ENCODE measurements at places on chromosomes 13 and 19.

DNA sequence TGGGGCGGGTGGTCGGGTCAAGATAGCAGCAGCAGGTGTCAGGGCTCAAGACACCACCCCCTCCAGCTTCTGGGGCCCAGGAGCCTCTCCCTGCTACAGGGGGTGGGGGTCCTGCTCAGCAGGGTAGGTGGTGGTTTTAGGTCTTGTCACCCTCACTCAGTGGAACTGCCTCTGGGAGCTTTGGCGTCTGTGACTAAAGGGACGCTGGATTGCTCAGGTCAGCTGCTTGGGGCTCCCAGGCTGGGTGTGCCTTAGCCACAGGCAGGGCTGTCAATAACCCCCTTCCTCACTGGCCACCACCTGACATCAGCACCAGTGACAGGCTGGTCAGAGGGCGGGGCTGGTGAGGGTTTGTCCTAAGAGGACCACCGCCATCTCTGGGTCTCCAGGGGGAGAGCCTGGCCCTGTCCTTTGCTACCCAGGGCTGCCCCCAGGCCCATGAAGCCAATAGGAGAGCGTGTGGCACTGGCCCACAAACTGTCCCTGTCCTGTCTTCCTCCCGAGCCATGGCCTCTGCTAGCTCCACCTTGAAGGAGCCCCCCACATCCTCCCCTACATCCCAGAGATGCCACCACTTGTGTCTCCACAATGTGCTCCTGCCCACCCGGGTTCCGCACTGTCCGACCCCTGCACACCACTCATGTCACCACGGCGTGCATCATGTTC, 36.4 kb downstream of the MAU2 start:
- DNase-seq: no peak

GRCh38 chr19:30023330-30023729, 81.3 kb downstream of the URI1 start:
- no peak for DNase-seq

DNA sequence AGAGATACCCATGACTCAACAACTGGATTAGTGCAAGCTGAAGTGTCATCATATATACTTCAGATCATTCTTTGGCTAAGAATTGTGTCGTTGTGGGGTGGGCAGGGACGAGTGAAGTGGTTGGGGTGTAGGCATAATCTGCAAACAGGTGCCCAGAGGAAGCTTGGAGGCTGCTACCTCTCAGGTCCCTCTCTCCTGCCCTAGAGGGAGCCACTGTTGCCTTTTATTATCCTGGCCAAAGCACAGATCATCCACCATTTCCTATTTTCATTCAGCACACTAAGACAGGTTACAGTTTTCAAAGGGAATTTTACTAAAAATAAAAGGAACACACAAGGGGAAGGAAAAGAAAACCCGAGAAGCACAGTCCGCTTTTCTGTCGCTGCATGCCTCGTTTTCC, 126.6 kb downstream of the HS6ST3 start:
- no peak for DNase-seq

GRCh38 chr13:75468602-75469001, 13.4 kb downstream of the TBC1D4 start:
- DNase-seq: no peak

DNA sequence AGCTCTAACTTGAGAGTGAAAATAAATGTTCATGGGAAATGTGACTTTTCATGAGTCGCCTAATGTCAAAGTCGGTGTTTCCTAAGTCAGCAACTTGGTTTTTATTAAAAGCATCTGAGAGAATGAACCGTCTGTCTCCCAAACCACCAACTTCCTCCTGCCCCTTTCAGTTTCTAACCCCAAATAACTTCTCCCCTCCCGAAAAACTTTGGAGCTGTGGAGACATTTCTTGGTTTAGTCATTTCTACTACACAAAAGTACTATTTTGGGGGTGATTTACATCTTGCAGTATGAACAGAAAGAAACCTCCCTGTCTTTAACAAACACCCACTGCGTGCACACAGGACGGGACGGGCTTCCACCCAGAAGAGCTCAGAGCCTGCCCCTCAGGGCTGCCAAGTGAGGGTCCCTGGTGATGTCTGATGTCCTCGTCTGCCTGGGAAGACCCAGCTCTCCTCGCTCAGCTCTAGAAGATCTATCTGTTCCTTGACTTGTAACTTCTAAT, 65.0 kb downstream of the RASA3 start:
- DNase-seq: no peak

GRCh38 chr19:29001597-29002245, 211.2 kb downstream of the UQCRFS1 start:
- DNase-seq: no peak

- no peak for DNase-seq
Observed at GRCh38 chr19:41530761-41531301, 45.1 kb upstream of the CEACAM21 start.

DNA sequence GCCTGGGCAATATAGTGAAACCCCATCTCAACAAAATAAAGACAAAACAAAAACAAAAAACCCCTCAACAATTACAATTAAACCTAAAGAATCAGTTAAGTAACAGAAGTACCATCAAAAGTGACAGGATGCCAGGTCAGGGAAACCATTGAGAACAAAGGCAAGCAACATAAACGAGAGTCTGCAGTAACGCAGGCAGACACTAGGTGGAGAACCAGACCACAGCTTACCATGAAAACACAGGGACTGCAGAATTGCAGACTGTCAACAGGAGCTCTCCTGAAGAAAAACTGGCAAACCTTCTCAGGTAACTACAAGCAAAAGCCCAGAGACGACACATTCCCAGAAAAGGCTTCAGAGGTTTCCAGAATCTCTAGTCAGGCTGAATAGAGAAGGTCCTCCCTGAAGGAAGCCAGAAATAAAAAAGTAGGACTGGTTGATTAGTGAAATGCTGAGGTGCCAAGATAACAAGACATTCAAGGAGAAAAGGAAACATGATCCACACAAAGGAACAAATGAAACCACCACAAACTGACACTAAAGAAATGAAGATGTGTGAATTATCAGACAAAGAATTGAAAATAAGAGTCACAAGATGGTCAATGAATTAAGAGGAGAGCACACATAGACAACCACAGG, 2.2 kb upstream of the ZNF665 start:
- no peak for DNase-seq

DNA sequence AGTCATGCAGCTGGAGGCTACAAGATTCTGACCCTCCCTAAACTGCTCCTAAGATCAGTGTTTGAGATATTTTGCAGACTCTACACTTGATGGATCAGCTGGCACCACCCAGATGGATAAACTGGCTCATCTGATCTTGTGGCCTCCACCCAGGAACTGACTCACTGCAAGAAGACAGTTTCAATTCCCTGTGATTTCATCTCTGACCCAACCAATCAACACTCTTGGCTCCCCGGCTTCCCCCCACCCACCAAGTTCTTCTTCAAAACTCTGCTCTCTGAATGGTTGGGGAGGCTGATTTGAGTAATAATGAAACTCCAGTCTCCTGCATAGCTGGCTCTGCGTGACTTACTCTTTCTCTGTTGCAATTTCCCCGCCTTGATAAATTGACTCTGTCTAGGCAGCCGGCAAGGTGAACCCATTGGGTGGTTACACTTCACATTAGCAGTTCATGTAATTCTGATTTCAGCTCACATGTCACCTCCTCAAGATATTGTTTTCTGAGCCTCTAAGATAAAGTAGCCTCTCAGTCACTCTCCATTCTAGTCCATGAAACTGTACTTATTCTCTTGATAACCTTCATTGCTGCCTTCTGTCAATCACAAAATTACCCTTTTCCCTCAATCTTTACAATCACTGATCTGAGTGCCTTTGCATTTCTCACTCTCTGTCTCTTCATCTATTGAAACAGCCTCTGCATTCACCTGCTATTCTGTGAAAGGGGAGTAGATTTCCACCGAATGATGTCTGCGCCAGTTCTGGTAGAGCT, 9.9 kb upstream of the FPR3 start:
- no peak for DNase-seq

DNA sequence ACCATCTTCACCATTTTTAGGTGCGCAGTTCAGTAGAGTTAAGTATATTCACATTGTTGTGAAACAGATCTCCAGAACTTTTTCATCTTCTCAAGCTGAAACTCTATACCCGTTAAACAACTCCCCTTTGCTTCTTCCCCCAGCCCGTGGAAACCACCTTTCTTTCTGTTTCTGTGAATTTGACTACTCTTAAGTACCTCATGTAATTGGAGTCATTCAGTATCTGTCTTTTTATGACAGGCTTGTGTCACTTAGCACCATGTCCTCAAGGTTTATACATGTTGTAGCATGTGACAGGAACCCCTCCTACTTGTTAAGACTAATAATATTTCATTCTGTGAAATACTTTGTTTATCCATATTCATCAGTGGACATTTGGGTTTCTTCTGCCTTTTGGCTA, 52.8 kb downstream of the TNFRSF19 start:
- no peak for DNase-seq

GRCh38 chr13:66612983-66613382, 617.2 kb downstream of the PCDH9 start:
- DNase-seq: no peak

GRCh38 chr13:19181621-19182485, at the start of gene TUBA3C:
TSS of gene TUBA3C (minus strand) at chr13:19181824. CDS start at chr13:19181747, 77 bp downstream.
- DNase-seq: no peak

GRCh38 chr13:90768116-90768515, 579.4 kb upstream of the MIR17HG start:
- no peak for DNase-seq

- DNase-seq: no peak
Observed at GRCh38 chr19:10339977-10340376, 553 bp upstream of the ICAM3 start.

GRCh38 chr13:21901811-21902708, 231.2 kb downstream of the FGF9 start:
- DNase-seq: no peak

Data from cortex of kidney (tissue), 1 donor.